ENCODE measurements at places on chromosomes 2 and 18.

DNA sequence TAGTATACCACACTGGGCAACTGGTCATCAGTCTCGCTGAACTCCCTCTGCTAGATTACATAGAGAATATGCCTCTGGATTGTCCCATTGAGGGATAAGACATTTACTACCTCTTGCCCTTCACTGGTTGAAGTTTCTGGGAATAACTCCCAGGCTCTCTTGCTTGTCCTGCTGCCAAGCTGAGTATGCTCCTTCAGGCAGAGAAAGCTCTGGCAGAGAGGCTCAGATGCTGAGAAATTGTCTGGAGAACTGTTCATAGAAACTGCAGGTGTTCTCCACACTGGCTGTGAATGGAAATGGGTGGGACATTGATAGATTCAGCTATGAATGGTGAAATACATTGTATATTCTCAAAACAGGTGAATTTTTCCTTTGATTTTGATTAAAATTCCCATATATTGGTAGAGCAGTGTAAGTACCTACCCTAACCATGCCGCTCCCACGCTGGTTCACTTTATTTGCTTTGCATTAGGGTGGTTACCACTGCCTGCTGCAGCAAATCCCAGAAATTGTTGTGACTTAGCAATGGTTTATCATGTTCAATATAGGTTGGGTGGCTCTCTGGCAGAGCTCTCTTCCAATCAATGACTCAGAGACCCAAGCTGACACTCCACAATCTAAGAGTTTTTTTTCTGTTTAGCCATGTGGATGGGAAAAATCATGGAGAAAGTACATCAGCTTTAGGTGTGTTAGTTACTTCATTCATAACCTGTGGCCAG, 36.7 kb downstream of the FAM117B start:
- no peak for DNase-seq

DNA sequence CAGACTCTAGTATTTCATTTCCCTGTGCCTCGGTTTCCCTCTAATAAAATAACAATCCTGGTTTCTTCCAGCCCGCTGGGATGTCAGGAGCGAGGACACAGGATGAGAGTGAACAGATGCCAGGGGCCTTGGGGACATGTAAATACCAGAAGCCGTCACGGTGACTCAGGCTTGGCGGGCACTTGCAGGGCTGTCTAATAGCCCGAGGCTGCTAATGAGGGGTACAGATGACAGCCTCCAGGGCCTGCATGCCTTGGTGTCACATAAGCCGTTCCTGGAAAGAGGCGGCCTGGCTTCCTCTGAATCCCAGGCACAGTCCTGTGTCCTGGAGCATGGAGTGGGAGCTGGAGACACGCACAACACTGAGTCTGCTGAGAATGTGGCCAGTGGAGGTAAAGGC, 28.2 kb downstream of the HS1BP3 start:
- DNase-seq = peak; percentile 78

DNA sequence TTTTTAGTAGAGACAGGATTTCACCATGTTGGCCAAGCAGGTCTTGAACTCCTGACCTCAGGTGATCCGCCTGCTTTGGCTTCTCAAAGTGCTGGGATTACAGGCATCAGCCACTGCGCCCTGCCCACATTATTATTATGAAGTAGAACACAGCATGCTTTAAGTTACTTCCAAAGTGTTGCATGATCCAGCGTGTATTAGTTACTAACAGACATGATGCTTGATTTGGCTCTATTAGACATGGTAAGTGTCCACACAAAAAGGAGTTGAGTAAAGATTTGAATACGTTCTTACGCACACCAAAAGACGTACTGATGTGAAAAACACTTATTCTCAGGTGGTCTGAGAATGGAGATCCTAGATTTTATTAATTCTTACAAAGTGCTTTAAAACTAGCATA, 50.0 kb downstream of the SLC38A11 start:
- no peak for DNase-seq

- no peak for DNase-seq
Observed at GRCh38 chr2:160968183-160968582, 192.0 kb upstream of the TANK start.

GRCh38 chr2:45857867-45858520, 206.5 kb downstream of the PRKCE start:
- no peak for DNase-seq

- DNase-seq = no peak
Observed at GRCh38 chr2:71671203-71671854, 218.0 kb downstream of the DYSF start.

Measured in left cardiac atrium (tissue), 4 donors.